Vagina (tissue), 2 donors: ENCODE measurements at places on chromosomes 1 and 21.

GRCh38 chr1:34639701-34640100 lies 115.1 kb upstream of the GJB5 start:
- no peak for DNase-seq

GRCh38 chr1:173876732-173877131 lies 8.6 kb downstream of the ZBTB37 start:
- no peak for DNase-seq

- no peak for DNase-seq
These were observed 47.6 kb upstream of the POFUT2 start for GRCh38 chr21:45335151-45335760.

DNA sequence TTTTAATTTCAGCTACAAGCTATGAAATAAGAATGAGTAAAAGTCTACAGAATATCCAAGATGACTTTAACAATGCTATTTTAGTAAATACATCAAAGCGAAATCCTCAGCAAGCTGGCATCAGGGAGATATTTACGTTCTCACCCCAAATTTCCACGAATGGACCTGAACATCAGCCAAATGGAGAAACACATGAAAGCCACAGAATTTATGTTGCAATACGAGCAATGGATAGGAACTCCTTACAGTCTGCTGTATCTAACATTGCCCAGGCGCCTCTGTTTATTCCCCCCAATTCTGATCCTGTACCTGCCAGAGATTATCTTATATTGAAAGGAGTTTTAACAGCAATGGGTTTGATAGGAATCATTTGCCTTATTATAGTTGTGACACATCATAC lies 13.7 kb upstream of the CLCA1 start:
- no peak for DNase-seq

DNA sequence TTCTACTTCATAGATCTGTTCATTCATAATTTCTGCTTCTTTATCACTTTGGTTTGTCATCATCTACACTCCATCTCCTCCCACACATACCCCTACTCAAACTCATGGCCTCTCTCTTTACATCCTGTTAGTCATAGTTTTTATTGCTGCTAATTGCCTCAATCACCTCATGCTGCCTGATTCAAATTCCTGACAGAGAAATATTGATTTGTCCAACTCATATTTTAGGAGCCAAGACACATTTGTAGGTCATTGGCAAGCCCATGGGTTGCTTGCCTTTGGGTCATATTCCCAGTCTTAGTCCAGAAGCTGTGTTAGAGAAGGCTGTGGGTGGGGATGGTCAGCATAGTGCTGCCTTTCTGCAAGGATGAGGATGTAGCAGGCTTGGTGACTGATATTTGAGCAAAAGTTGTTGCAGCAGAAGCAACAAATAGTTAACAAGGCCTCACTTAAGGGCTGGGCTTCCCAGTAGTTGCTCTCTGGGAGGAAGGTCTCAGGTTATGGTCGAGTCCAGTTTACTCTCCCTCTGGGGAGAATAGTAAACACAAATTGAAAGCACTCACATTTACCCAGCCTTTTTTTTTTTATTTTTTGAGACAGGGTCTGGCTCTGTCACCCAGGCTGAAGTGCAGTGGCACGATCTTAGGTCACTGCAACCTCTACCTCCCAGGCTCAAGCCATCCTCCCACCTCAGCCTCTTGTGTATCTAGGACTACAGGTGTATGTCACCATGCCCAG lies 22.4 kb upstream of the EPS15 start:
- no peak for DNase-seq

GRCh38 chr1:59384443-59384842 lies 87.5 kb downstream of the FGGY start:
- no peak for DNase-seq

- no peak for DNase-seq
These were observed 188.5 kb upstream of the CHRM3 start for GRCh38 chr1:239197871-239198270.

DNA sequence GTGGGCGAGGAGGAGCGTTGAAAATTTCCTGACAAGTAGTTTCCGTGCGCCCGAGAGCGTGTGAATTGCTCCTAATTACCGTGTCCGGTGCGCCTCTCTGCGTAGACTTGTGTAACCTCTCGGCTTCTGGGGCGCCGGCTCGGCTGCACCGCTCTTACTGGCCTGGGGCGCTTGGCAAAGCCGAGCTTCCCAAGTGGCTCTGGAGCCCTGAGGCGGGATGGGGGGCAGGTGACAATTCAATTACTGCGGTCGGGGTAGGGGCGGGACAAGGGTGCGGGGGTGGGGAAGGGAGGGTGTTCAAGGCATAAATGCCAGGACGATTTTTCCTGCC lies 392 bp upstream of the DMRTA2 start:
- DNase-seq: no peak

DNA sequence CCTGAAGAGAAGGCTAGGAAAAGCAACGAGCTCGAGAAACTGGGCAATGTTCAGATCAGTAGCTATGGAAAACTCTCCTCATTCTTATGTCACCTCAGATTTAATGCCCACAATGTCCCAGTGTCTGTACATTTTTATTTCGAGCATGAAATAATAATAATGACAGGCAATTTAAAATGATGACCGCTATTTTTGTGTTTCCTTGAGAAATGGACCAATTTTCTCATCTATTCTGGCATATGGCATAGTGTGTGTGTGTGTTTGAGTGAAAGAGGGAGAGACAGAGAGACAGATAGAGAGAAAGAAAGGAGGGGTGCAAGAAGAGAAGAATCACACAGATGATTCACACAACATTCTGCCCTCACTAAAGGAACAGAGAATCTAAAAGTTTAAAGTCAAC lies 119.1 kb upstream of the C1orf21 start:
- DNase-seq: no peak

GRCh38 chr1:150299716-150300115 lies 6.1 kb downstream of the MRPS21 start:
- no peak for DNase-seq

DNA sequence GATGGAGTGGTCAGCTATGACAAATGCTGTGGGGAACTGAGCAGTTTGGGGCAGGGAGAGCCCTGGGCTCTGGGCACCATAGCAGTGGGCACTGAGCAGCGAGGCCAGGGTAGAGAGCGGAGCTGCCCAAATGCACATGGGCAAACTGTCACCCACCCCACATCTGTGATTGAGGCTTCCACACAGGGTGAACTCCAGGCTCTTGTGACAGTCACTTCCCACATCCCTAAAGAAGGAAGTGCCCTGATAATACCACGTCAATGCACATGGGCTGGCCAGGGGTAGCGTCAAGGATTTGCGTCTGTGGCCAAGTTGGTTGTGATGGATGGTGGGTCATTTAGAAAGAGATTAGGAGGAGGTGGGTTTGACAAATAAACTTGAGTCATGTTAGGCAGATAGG lies 2.6 kb upstream of the GUCA2B start:
- no peak for DNase-seq

DNA sequence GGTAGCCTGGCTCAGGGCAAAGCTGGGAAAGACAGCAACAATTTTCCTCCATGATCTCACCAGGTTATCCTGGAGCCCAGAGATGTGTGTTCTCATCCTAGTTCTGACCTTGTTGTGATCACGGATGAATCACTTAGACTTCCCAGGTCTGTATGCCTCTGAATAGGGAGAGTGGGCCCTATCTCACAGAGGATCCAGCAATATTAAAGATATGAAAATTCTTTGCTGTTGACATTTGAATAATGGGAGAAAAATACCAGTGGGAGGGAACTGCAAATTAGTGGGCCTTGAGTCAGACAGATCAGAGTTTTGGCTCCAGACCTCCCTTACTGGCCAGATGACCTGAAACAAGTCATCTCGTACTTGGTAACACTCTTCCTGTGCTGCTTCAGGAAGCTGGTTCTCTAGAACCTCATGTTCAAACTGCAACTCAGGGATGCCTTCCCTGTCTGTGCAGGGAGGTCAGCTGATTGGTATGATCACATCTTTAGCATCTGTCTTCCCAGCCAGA lies 32.8 kb upstream of the RNF19B start:
- DNase-seq: no peak

DNA sequence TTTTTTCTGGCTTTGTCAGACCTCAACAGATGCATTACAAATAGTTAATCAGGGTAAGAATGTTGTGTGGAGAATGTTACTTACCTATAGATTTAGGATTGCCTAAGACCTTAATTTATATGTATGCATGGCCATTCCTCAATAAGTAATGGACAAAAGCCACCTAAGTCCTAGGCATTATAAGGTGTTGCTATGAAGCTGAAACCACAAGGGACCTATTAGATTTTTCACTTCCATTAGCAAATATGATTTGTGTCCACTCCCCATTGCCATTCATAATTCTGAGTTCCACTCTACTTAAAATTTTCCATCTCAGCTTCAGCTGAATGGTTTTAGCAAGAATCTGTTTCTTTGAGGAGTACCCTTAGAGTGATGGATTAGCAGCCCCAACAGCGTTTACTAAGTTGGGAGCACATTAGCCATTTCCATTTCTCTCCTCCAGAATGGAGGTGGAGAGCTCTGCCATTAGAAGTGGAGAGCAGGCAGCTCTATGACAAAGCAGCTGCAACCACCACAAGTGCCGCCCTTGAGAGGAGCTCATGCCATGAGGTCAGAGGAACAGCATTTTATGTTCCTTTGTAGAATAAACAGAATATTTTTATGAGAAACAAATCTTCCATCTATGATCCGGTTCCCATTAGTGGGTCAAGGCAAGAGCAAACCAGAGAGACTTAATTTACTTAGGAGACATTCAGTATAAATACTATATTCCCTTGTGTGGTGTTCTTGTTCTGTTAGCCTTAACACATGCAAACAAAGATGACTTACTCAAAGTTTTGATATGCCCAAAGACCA lies 28.9 kb upstream of the C1orf87 start:
- DNase-seq: no peak

GRCh38 chr1:204924013-204924759 lies 53.5 kb downstream of the NFASC start:
- no peak for DNase-seq

- DNase-seq: no peak
These were observed 99.1 kb upstream of the ERG start for GRCh38 chr21:38597421-38597820.

- DNase-seq: no peak
These were observed 133.9 kb upstream of the CD34 start for GRCh38 chr1:208044589-208045462.

DNA sequence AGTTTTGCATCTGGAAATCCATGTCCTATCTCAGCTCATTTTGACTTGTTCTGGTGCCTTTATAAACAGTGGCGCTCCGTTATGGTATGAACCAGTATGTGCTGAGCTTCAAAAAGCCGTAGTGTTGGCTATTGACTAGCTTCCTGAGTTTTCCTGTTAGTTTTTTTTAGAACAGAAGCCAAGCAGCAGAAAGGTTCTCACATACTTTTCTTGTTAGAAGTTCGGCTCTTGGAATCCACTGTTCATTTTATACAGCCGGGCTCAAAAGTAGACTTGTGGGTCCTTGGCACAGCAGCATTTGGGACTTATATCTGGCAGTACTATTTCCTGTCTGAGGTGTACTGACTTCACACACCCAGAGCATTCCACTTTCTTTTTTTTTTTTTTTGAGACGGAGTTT lies 63.8 kb downstream of the TBCE start:
- no peak for DNase-seq

DNA sequence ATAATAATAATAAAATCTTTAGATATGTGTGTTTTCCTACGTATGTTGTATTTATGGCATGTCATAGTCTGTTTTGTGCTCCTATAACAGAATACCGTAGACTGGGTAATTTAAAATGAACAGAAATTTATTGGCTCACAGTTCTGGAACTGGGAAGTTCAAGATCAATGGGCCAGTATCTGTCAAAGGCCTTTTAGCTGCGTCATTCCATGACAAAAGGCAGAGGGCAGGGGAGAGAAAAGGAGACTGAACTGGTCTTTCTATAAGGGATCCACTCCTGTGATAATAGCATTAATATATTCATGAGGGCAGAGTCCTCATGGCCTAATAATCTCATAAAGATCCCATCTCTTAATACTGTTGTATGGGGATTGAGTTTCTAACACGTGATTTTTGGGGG lies 7.1 kb upstream of the SFT2D2 start:
- no peak for DNase-seq

DNA sequence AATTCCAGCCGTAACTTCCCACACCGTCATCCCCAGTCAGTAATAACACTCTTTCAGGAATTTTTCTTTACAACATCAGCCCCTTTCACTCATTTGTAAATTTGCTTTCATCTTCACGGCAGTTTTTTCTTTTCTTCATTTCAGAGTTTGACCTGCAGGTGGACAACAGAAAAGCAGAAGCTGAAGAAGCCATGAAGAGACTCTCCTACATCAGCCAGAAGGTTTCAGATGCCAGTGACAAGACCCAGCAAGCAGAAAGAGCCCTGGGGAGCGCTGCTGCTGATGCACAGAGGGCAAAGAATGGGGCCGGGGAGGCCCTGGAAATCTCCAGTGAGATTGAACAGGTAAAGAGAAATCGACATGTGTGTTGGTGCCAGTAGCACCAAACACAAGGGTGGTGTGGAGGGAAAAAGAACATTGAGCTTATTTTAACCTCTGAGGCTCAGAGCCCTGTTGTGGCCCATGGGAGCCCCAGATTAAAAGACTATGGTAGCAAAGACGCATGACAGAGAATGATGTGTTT lies 53.2 kb downstream of the LAMC2 start:
- no peak for DNase-seq

DNA sequence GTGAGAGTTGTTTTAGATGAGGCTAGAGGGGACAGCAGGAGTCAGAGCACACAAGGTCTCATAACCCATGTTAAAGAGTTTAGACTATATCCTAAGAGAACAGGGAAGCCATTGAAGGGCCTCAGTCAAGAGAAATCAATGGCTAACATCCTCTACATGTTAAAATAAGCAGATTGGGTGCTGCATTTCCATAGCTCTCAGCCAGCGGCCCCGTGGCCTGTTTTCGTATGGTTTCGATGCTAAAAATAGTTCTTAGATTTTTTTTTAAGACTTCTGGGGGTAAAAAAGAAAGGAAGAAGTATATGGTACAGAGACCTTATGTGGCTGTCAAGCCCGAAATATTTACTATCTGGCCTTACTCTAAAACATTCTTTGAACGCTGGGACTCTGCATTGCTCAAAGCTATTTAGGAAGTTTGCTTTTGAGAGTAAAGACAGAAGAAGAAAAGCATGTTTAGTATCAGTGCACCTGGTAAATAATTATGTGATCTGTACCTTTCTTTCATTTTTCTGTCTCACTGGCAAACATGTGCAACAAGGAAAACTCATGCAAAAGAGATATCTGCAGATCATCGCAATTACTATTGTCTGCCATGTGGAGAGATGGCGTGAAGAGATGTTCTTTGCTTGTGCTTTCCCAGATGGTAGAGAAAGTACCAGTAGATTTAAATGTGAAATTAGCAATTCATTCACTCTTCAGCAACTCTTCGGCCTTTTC lies 8.4 kb downstream of the PDIK1L start:
- no peak for DNase-seq

- DNase-seq: no peak
These were observed 34.5 kb upstream of the C21orf91 start for GRCh38 chr21:17853393-17854275.

DNA sequence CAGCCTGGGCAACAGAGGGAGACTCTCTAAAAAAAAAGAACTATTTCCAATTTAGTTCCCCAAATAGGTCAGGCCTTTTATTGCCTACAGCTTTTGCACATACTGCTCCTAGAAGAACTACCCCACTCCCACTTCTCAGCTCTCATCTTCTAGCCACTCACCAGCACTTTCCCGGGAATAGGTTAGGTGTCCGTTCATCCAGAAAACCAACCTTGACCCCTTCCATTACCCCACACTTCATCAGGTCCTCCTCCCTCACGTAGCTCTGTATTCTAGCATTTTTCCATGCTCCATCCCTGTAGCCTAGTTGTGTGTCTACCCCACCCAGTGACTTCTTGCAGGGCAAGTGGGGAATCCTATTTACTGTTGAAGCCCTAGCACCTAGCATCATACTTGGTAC lies 42.6 kb downstream of the C8B start:
- no peak for DNase-seq

GRCh38 chr1:110176299-110176956 lies 26.1 kb downstream of the SLC6A17 start:
- DNase-seq: no peak

- no peak for DNase-seq
These were observed 332.8 kb downstream of the DISC1 start for GRCh38 chr1:231959225-231959884.
